Colonic mucosa (tissue), 4 donors: ENCODE measurements at places on chromosomes 4 and X. TPM values are rescaled to one million over a fixed set of nuclear protein-coding genes. Genes with fewer than 3 reads are reported as not detected.

- no peak for DNase-seq
These were observed 169.1 kb downstream of the GUCY2F start for GRCh38 chrX:109312757-109313156.

The IL15 gene
- 2.7 TPM for total RNA-seq

GRCh38 chr4:107304699-107305286 lies 268.7 kb upstream of the DKK2 start:
- DNase-seq: no peak

The POLA1 gene
- total RNA-seq: 7.9 TPM

DNA sequence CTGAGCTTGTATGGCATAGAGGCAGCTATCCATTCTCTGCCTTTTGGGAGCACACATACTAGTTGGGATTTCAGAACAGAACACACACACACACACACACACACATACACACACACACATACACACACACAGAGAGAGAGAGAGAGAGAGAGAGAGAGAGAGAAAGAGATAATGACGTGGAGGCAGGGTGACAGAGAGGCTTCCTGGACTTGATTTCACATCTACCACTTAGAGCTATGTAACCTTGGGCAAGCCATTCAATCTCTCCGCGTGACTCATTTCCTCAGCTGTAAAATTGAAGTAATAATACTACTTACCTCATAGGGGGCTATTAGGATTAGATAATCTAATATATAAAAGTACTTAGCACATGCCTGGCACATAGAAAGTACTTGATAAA lies 12.3 kb upstream of the GRIA3 start:
- DNase-seq: no peak

- DNase-seq: no peak
These were observed 576.8 kb upstream of the SMIM31 start for GRCh38 chr4:164177153-164177552.

DNA sequence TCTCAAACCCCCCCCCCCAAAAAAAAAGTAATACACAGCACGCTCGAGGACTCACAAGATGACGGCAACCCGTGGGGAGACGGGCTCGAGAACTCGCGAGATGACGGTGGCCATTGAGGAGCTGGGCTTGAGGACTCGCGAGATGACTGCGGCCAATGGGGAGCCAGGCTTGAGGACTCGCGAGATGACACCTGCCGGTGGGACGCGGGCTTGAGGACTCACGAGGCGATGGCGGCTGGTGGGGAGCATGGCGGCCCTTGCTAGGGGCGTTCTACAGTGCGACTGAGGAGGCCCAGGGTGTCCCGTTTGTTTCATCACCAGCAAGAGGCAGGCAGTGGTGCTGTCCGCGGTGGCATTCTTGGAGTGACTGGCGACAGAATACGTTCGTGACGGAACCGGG lies 172.4 kb upstream of the MAGEB16 start:
- DNase-seq: no peak

GRCh38 chrX:93594780-93595179 lies 78.6 kb downstream of the NAP1L3 start:
- DNase-seq: no peak

GRCh38 chr4:184583738-184584502 lies 65.3 kb downstream of the CASP3 start:
- no peak for DNase-seq

The LUZP4 gene
- total RNA-seq: not detected

DNA sequence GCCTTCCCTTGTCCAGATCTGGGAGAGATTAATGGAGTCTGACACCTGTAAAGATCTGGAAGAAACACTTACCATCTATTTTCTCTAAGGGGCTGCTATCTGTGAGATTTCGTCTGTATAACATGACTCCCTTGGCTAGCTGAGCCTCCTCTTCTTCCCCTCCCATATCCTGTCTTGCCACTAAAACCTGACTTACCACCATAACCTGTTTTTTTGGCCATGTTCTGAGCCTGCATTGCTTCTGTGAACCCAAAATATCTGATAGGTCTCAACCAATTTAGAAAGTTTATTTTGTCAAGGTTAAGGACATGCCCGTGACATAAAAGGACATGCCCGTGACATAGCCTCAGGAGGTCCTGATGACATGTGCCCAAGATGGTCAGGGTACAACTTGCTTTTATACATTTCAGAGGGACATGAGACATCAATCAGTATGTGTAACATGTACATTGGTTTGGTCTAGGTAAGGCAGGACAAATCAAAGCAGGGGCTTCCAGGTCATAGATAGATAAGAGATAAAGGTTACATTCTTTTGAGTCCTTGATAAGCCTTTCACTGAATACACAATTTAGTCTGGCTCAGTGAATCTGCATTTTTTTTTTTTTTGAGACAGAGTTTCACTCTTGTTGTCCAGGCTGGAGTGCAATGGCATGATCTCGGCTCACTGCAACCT lies 11.4 kb downstream of the MGST2 start:
- no peak for DNase-seq

- DNase-seq: no peak
These were observed 412.6 kb downstream of the IQCM start for GRCh38 chr4:149403081-149403480.

DNA sequence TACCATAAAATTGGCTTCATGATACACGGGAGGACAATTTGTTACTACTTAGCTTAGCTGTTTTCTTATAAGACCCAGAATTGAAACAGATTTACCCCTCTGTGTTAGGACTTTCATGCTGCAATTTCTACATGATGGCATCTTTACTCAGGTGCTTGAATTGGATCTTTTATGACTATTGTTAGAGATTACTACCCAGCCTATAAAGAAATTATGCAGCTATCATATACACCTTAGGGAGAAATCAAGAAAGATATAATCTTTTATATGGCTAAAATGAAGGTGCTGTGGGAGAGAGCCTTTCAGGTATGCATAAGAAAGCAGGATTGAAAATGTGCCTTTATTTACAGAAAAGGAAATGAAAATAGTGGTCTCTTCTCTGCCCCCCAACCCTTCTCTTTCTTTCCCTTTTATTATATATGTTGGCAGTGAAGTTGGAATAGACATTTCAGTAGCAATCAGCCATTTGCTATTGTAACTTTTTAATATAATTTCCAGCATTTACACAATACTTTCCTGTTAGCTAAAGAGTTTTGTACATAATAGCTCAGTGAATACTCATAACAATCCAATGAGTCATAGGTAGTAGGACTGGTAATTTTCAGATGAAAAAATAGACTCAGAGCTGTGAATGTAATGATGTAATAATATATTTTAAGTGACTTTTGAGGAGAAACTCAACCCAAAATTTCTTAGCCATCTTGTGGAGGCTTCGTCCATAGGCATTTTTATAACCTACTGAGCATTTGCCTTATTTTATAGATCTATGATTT lies 311.8 kb downstream of the ADGRL3 start:
- no peak for DNase-seq

DNA sequence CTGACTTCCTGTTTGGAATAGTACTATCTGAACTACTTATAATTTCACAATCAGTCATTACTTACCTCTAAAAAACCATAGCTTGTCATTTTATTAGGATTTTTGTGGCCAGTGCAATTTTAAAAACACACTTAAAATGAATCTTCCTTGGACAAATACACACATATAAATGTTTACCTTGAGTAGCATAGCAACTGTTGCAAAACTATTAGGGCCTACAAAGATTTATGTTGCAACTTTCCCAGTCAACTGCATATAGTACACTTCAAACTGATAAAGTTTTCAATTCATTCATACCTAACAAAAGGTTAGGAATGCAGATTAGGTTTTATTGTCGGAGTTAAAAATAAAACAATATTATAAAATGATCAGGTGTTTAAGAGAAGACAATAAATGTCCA lies 193.0 kb downstream of the PDGFC start:
- DNase-seq: no peak

- no peak for DNase-seq
These were observed 18.5 kb downstream of the GC start for GRCh38 chr4:71765350-71765749.

The MAOB gene
- total RNA-seq: 9.2 TPM

DNA sequence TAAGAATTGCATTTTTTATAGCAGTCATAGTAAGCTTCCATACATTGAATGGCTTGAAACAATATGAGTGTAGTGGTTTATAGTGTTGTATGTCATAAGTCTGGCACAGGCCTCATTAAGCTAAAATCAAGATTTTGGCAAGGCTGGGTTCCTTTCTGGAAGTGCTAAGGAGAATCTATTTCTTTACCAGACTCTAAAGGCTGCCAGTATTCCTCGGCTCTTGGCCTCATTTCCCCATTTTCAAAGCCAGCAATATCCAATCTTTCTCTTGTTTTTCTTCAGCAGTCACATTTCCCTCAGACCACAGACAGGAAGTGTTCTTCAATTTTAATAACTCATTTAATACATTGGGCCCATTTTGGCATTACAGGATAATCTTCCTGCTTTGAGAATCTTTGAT lies 1155.5 kb upstream of the PABPC4L start:
- no peak for DNase-seq

DNA sequence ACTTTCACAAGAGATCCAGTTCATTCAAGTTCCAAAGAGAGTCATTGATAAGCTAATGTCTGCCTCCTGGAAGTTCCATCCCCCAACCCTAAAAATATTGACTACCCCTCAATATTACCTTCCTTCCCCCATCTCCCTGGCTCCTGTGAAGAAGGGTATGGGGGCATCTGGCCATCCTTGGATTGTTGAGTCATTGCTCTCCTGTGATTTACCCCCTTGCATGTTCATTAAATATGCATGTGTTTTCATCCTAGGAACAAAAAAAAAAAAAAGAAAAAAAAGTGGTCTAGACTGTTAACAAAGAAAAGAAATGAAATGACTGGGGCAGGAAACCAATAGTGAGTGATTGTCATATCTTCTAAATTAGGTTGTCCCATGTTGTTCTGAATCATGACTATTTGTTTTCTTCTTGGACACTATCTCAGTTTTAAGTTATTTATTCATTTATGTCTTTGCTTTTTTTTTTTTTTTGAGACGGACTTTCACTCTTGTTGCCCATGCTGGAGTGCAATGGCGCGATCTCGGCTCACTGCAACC lies 51.9 kb upstream of the HUWE1 start:
- no peak for DNase-seq

DNA sequence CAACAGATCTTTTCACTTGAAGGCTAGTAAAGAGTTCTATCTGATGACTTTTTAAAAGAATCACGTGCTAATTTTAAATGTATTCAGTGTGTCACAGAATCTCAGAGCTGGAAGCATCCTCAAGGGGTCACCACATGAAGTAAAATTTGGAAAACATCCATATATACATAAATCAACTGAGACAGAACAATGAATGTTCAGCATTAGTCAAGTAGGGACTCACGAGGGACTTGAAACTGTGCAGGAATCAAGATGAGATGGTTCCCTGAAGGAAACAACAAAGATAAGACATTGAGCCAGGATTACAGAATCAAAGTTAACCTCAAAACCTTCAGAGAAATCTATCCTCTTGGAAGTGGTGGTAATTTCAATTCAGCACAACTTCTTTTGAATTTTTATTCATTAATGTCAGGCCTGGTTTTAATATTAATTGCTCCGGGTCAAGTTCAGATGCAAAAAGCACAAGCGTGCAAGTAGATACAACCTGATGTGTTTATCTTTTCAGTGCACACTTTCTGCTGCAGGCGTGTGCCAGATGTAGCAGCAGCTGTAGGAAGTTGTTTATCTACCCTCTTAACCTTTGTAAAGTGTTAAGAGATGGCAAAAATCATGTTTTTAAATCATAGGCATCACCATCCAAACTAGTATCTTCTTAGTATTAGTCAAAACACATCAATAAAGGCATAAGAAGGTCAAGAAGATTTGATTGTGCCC lies 87.7 kb upstream of the SRD5A3 start:
- DNase-seq: no peak

- no peak for DNase-seq
These were observed 25.4 kb upstream of the AFAP1 start for GRCh38 chr4:7964890-7965662.

The RASL11B gene
- total RNA-seq: not detected

- DNase-seq: no peak
These were observed 932.3 kb upstream of the EPHA5 start for GRCh38 chr4:66602622-66603021.

- DNase-seq: no peak
These were observed 357.8 kb downstream of the MID1IP1 start for GRCh38 chrX:39158801-39159657.

DNA sequence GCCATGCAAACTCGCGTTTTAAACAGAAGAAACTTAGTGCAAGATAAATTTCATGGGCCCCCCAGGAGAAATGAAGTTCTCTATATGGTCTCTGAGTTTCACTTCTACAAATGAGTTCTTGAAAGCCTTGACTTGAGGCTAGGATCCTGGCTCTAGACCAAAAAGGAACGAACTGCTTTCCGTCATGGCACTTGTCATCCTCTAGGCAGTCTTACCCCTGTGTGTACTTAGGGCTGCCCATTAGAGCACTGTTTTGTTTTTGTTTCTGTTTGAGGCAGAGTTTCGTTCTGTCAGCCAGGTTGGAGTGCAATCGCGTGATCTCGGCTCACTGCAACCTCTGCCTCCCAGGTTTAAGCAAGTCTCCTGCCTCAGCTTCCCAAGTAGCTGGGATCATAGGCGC lies 29.0 kb downstream of the RNF4 start:
- no peak for DNase-seq

The HHIP gene
- total RNA-seq: 5.9 TPM

GRCh38 chr4:71634364-71634763 lies 149.5 kb downstream of the GC start:
- no peak for DNase-seq

GRCh38 chrX:101171883-101172400 lies 47.6 kb upstream of the DRP2 start:
- no peak for DNase-seq

The NLRP2B gene
- total RNA-seq: not detected

The HPF1 gene
- total RNA-seq: 11.7 TPM
